ENCODE measurements at places on chromosomes 13 and 19.

- peak; percentile 59 for ATAC-seq
Observed at GRCh38 chr19:42596391-42597072, 1.8 kb upstream of the CEACAM8 start.

DNA sequence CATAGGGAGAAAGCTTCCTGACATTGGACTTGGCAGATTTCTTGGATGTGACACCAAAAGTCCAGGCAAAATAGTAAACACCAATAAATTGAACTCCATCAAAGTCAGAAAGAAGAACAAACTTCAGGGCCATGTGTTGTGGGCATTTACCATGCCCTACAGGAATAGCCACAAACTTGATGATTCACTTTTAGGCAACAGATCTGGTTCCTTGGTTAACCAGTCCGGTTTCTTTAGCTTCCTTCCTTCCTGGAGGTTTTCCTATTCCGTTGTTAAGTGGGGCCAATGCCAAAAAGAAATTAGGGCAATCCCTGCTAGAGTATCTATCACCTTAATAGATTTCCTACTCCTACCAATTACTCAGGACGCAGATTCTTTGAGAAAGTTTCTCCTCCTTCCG lies 25.2 kb downstream of the IGFL1 start:
- ATAC-seq: no peak

- ATAC-seq: no peak
Observed at GRCh38 chr13:110327051-110327721, 20.1 kb downstream of the COL4A2 start.

GRCh38 chr13:86729206-86729605 lies 930.0 kb upstream of the SLITRK6 start:
- no peak for ATAC-seq

GRCh38 chr19:38004521-38005223 lies 97.7 kb downstream of the SIPA1L3 start:
- peak; percentile 38 for ATAC-seq

DNA sequence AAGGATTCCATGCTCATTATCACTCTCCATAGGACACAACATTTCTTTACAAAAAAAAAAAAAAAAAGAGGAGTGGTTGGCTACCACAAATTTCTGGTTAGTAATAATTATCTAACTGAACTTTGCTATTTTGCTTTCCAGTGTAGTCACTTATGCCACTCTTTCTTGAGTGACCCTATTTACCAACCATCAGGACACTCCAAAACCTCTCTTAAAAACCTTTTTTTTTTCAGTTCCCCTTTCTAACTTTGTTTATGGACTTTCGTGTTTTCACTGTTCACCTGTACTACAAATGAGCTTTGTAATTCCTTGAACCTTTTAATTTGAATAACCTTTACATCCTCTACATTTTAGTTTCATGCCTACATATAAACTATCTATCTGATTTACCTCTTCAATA lies 686.5 kb upstream of the PCDH9 start:
- ATAC-seq: no peak

DNA sequence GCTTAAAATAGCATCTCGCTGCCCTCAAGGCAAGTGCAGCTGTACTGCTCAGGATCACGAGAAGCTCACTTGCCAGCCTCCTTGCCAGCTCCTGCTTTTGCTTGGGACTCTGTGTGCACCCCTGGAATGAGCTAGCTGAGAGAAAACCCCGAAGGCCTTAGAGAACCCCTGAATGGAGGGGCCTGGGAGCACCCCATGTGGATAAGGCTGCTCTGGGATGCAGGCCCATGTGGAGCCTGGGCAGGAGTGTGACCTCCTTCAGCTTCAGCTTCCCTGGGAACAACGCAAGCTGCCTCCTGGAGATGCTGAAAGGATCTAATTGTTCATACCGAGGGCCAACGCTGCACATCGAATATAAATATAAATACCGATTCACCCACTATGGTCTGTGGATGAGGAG lies 109.2 kb downstream of the HSPH1 start:
- no peak for ATAC-seq

GRCh38 chr13:77329911-77330584 lies 3.2 kb upstream of the MYCBP2 start:
- peak; percentile 11 for ATAC-seq

GRCh38 chr13:42239161-42239560 lies 32.8 kb upstream of the AKAP11 start:
- ATAC-seq: no peak

GRCh38 chr13:41019011-41019487 lies at the start of gene ELF1:
TSS of gene ELF1 (minus strand) at chr13:41019316. CDS start at chr13:40982054, 37,262 bp downstream.
- peak; percentile 87 for ATAC-seq

- no peak for ATAC-seq
Observed at GRCh38 chr13:56349866-56350265, 790.9 kb upstream of the PRR20A start.

DNA sequence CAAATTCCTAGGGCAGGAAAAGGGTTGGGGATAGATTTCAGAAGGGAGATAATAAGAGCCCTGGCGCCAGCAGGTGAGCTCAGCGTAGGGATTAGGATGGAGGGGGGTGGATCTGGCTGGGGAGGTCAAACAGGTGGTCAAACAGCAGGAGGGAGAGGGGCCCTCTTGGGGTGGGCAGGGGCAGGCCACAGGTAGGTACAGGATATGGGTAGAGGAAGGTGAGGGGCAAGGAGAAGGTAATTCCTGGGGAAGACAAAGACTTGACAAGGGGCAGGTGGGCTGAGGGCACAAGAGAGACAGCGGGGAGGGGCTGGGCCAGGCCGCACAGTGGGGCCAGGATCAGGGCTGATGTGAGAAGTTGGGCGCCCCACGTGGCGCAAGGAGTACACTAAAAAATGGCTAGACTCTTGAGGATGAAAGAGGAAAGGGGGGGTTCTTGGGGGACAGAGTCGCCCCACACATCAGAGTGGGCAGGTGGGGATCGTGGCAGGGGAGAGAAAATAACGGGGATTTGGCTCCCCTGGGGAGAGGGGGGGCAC lies 713 bp downstream of the KRI1 start:
- ATAC-seq: no peak

- no peak for ATAC-seq
Observed at GRCh38 chr13:30615481-30615865, 2.2 kb upstream of the USPL1 start.

GRCh38 chr13:44618326-44618725 lies 42.2 kb upstream of the TSC22D1 start:
- no peak for ATAC-seq

- ATAC-seq: no peak
Observed at GRCh38 chr13:20824762-20825476, 51.2 kb upstream of the EEF1AKMT1 start.

GRCh38 chr13:74201530-74201929 lies 67.3 kb upstream of the KLF12 start:
- ATAC-seq: no peak

DNA sequence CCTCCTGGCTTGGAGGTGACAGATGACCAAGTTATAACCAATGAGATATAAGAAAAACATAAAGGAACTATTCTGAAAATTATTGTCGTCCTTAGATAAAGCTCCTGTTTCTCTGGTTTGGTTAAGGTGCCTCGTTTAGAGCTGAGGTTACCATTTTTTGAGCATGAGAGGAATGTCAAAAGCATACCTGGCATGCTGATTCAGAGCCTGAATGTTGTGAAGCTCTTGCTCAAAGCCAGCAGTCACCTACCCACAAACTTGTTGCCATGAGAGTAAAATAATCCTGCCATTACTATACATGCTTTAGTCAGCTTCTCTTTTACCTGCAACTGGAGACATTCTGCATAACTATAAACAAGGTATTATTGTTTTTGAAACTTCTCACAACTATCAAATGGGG lies 1116.2 kb downstream of the DIAPH3 start:
- ATAC-seq: no peak

DNA sequence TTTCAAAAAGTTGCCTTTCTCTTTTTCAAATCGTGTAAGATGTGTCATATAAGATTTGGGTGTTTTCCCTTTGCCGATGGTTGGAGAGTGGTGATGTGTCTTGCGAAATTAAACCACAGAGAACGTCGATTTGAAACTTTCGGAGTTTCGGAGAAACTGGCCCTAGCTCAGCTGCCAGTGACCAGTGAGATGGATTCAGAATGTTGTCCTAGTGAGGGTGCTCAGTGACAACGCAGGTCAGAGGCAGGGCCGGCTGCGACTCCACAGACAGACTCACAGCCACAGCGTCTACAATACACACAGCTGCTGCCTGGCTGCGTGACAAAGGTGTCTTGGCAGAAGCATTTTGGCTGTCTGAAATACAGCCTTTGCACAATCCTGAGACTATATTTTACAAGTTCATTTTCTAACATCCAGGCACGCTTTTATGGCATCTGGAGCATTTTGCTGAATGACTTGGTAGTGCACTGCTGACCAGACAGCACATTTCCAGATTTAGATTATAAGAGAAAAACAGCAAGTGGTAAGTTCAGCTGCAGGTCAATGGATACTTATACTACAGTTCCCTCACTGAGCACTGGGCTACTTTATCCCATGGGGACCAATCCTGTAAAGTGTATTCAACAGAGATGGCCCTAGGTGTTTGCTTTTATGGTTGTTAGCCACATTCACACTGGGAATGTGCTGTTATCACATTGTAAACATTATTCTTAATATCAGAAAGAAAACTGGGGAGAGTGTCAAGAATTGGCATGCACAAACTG lies 207.5 kb downstream of the KCNRG start:
- peak; percentile 45 for ATAC-seq

DNA sequence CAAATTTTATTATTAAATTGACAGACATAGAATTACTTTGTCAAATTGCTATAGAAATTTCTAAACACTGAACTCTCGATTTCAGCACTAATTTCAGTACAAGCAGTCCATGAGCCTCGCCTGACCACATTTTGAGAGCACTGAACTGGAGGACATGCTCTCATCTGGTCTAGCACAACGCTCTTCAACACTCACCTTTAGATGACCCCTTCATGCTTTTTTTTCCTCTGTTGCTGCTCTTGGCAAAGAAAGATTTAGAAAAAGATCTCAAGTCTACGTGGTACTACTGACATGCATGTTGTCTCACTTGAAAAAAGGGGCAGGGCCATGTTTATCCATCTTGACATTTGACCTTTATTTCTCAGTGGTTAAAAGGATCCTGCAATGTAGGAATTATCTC lies 981.5 kb downstream of the DIAPH3 start:
- ATAC-seq: no peak

DNA sequence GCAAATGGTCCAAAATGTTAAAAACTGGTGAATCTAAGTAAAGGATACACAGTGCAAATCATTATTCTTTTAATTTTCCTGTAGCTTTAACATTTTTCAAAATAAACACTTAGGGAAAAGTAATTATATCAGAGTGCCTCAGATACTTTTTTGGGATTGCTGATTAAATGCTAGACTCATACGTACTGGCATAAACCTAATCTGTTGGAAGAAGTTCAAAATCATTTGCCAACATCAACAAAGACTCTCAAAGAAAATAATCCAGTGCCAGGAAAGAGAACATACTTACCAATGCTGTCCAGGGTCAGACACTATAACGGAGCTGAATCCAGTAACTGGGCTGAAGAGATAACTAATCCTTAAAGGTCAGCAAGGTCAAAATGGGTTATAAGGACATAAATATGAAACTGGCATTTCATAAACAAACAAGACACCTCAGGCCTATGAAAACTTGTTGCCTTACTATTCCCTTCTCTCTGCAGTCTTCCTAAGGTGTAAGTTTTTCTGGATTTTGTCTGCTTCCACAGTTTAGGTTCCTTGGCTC lies 3.3 kb upstream of the ZNF420 start:
- ATAC-seq: no peak

- ATAC-seq: no peak
Observed at GRCh38 chr13:98320561-98321105, 143.6 kb upstream of the RNF113B start.

GRCh38 chr19:10133596-10133995 lies 13.9 kb upstream of the EIF3G start:
- ATAC-seq: no peak

DNA sequence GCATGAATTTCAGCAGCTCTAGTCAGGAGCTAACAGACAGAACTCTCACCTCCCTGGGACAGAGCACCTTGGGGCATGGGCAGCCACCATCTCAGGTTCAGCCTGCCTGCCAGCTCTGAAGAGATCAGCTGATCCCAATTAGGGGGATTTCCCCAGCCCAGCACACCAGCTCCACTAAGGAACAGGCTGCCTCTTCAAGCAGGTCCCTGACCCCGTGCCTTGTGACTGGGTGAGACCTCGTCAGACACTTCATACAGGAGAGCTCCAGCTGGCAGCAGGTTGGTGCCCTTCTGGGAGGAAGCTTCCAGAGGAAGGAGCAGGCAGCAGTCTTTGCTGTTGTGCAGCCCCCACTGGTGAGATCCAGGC lies 84.5 kb upstream of the UFM1 start:
- no peak for ATAC-seq

- no peak for ATAC-seq
Observed at GRCh38 chr19:15671891-15672579, 852 bp upstream of the CYP4F12 start.

GRCh38 chr13:66415444-66415843 lies 814.7 kb downstream of the PCDH9 start:
- no peak for ATAC-seq

DNA sequence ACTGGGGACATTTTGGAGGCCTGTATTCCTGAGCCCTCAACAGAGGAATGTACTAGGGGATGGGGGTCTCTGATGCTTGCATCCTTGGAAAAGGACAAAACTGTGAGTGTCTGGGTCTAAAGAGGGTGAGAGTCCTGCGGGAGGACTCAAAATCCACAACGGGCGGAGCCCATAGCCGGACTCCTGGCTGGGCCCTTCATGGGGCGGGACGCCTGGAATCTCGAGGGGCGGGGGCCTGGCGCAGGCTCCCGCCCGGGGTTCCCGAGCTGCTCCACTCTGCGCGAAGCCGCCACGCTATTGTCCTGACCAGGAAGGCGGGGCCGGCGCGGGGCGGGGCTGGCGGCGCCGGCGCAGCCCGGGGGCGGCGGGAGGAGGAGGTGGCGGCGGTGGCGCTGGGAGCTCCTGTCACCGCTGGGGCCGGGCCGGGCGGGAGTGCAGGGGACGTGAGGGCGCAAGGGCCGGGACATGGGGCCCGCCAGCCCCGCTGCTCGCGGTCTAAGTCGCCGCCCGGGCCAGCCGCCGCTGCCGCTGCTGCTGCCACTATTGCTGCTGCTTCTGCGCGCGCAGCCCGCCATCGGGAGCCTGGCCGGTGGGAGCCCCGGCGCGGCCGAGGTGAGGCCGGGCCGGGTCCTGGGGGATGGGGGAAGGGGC lies at the start of gene APLP1:
TSS of gene APLP1 (plus strand) at position 403 of the 651 bp plus-strand sequence. CDS start at position 466, 63 bp downstream.
- ATAC-seq: peak; percentile 77

GRCh38 chr13:79340490-79340889 lies 65.6 kb downstream of the RBM26 start:
- ATAC-seq: no peak

DNA sequence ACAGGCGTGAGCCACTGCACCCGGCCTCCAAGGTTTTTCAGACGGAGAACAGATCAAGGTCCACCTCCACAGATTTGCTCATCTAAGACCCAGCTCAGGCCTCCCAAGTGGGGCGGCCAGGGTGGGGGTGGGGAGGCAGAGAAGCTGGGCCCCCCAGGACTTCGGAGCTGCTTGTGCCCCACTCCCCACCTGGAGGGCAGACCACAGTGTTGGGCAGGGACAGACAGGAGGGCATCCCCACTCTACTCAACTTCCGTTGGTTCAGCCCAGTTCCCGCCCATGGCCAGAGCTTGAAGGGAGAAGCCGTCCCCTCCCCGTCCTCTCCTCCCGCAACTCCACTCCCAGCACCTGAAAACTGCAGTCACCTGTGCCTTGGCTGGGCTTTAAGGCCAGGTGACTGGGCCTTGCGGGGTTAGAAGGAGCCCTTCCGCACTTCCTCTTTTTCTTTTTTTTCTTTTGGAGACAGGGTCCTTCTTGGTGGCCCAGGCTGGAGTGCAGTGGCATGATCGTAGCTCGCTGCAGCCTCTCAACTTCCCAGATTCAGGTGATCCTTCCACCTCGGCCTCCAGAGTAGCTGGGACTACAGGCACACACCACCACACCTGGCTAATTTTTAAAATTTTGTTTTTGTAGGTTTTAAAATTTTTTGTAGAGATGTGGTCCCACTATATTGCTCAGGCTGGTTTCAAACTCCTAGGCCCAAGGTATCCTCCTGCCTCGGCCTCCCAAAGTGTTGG lies 734 bp upstream of the LRRC8E start:
- ATAC-seq: no peak

Measured in activated T-helper 17 cell treated with anti-CD3 and anti-CD28 coated beads, Interleukin-2, amount 50 U/mL, for 72 hours (primary cell).